ENCODE measurements at places on chromosomes 4 and X.

DNA sequence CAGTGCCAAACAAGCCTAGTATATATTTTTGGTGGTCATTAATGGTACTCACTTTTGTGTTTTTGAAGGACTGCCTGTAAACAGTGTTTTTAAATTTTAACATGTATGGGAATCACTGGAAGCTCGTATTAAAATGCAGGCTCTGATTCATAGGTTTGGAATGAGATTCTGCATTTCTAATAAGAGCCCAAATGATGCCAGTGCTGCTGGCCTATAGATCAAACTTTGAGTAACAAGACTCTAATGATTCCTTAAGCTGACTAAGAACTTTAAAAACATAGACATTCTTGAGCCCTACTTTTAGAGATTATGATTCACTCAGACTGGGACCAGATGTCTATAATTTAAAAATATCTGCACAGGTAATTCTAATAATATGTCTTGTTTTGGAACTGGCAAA, 823.2 kb upstream of the LCORL start:
- no peak for DNase-seq

GRCh38 chr4:67328018-67328278, 217.4 kb downstream of the CENPC start:
- no peak for DNase-seq

DNA sequence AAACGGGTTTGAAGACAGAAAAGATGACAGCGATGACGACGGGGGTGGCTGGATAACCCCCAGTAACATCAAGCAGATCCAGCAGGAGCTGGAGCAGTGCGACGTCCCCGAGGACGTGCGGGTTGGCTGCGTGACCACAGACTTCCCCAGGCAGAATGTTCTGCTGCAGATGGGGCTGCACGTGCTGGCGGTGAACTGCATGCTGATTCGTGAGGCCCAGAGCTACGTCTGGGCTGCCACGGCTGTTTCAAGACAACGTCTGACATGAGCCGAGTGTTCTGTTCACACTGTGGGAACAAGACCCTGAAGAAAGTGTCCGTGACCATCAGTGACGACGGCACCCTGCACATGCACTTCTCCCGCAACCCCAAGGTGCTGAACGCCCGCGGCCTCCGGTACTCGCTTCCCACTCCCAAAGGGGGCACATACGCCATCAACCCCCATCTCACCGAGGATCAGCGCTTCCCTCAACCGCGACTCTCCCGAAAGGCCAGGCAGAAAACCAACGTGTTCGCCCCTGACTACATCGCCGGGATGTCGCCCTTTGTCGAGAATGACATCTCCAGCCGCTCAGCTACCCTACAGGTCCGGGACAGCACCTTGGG, 319.2 kb upstream of the SLC7A11 start:
- DNase-seq = no peak

GRCh38 chrX:12890467-12890866, 16.0 kb upstream of the TLR8 start:
- no peak for DNase-seq

DNA sequence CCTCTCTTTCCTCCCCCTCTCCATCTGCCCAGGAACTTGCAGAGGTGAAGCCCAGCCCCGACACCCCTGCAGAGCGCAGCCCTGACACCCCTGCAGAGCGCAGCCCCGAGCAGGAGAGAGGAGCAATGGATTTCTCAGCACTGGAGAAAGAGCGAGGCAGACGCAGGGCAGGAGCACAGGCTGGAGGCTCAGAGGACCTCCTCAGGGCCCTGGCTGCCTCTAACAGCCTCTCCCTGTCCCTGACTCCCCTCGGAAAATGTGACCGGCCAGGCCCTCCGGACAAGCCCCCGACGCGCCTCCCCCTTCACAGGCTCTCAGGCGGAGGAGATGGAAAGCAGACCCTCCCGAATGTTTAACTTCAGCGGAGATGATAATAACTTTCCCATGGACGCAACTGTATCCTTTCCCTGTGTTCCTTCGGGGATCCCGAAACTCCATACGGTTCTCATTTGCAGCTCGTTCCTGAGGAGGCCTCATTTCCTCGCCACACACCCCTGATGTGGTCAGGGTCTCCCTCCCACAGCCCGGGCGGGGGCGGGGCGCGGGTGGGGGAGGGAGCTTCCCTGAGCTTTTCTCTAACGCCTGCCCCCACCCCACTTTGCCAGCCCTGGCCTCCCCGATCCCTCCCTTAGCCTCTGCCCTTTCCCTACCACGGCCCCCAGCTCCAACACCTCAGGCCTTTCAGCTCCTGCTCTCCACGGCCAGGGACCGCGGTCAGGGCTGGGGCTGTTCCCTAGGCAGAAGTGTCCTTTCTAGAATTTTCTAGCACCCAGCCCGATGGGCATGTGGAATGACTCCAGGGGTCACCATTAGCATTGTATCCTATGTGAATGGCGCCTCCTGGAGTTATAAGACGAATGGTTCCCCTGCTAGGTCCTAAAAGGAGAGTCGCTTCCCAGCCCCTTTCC, 201.1 kb upstream of the BCOR start:
- no peak for DNase-seq

DNA sequence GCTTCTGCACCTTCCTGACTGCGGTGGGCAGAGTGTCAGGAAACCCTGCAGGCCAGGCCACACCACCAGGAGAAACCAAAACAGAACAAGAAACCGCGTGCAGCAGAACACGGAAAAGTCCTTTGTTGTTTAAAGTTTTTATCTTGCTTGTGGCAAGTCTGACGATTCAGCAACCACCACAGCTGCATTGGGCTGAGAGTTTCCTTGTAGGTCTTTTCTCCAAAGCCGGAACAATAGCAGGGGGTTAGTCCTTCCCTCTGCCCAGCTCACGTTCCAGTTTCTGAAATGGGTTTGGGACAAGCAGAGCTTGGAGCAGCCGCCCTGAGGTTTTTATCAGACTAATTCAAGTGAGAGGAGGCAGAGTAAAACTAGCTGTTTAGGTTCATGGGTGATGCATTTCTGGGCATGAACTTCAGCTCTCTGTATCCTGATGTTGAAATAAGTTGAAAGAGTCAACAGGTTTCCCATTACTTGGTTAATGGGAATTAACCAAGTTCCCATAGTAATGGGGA, 216.9 kb downstream of the PTTG2 start:
- no peak for DNase-seq

- DNase-seq = no peak
Observed at GRCh38 chr4:185853841-185854240, 41.8 kb upstream of the SORBS2 start.

DNA sequence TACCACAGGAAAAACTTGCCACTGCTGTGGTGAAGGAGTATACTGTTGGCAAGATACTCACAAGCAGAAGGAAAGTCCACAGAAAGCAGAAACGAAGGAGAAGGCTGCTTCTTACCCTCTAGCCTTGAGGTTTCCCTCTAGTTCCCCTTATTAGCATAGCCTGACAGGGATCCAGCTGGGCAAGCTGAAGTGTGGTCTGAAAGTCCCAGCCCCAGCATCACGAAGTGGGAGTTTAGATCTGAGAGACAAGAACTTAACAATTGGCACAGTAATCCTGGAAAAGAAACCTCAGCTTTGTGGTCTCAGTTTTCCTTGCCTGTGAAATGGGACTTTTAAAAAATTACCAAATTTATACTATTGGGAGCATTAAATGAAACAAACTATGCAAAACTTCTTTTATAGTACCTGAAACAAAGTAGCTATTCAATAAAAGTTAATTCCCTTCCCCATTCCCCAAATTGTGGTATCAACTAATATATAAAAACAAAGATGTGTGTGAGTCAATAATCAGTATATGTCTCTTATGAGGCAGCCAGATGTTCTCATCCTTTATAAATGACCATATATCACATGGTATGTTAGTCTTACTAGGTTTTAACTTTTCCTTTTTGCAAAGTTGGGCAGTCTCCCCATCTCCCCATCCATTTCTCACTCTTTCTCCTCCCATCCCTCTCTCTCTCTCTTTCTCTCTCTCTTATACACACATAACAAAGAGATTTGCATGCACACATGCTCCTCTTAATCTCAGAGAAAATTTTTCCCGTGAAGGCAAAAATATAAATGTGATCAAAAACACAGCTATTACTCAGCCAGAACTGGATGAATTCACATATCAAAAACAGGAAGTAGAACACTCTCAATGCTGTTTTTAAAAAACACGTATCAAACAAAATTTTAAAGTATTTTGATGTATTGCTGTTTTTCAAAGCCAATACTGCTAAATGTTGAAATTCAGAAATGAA, 57.8 kb downstream of the SCFD2 start:
- no peak for DNase-seq

DNA sequence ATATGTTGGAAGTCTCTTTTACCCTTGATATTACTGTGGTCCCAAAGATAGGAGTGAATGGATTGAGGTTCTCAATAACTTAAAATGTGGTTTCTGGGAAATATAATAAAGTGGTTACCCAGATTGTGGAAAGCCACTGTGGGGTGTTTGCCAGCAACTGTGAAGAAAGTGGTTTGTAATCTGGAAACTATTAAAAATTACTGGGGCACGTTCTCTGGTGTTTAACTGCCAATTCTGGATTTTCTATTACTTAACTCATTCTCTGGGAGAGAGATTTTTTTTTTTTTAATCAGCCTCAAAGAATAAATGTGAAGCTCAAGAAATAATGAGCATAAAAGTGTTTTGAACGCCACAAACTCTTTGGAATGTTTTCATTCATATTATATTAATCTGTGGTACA, 4.9 kb upstream of the CXCL6 start:
- no peak for DNase-seq

- no peak for DNase-seq
Observed at GRCh38 chrX:1416965-1417760, 25.2 kb upstream of the SLC25A6 start.

All from anterior cingulate cortex (tissue), 58 donors.